ENCODE measurements at places on chromosomes 13 and 19.

- DNase-seq, result peak; percentile 11
These were observed 4.2 kb downstream of the PRR36 start for GRCh38 chr19:7869910-7870511.

- no peak for DNase-seq
These were observed 15.2 kb downstream of the ZSCAN5C start for GRCh38 chr19:56217039-56217949.

GRCh38 chr13:99265162-99265800 lies 7.1 kb upstream of the GPR18 start:
- no peak for DNase-seq

- peak; percentile 34 for DNase-seq
These were observed 25.5 kb downstream of the ELL start for GRCh38 chr19:18496167-18496979.

DNA sequence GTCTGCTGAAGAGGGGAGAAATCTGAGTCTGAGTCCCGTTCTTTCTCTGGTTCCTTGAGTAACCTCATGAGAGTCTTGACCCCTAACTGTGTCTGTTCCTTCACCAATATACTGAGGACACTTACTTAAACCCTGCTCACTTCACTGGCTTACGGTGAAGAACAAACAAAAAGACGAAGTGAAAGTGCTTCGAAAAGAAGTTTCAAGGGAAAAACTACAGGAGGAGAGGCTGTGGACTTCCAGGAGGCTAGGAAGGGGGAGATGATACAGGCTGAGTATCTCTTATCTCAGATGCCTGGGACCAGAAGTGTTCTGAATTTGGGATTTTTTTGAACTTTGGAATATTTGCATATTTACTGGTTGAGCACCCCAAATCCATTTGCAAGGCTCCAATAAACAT lies 6.1 kb downstream of the SMG9 start:
- DNase-seq, result no peak

- no peak for DNase-seq
These were observed 20.1 kb downstream of the ZNF283 start for GRCh38 chr19:43847246-43847645.

DNA sequence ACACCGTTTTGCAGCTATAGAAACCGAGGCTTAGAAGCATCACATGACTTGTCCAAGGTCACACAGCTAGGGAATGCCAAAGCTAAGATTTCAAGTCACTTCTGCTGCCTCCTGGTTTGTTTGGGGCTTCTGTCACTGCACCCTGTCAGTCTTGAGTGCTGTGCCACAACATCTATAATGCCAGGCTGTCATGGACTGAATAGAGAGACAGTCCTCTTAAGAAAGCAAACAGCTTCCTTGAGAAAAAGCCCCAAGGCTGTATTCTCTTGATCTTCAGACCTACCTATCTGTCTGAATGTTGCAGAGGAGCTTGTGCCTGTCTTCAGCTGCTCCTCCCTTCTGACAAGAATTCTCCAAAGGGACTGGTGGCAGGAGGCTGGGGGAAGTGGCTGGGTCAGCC lies 81.6 kb downstream of the OLFM4 start:
- DNase-seq, result no peak

- peak; percentile 25 for DNase-seq
These were observed 593 bp downstream of the ATP8B3 start for GRCh38 chr19:1811472-1811894.

DNA sequence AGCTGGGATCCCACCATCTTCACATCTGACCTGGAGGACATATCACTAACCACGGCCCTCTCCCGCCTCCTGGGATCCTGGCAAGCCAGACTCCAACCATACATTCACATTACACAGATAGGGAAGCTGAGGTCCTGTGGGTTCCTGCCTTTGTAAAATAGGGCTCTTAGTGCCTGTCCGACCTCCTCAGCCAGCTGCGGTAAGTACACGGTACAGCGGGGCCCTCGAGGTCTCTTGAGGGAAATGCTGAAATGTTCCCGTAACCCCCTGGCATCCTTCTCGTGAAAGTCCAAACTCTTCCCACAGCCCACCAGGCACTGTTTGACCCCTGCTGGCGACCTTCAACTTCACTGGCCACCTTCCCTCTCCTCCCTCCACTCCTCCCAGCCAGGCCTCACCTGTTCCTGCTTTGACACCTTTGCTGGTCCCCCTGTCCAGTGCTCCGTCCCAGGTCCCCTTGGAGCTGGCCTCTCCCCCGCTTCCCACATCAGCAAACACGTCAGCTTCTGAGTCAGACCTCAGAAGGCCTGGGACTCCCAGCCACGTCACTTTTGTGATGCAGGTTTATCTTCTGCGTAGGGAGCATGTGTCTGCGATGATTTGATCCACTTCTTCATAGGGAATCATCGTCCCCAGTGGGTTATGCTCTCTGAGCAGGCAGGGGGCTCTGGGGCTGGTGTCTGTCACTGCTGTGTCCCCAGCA lies 8.8 kb upstream of the GNG7 start:
- DNase-seq, result no peak

GRCh38 chr13:97015661-97016350 lies 21.5 kb upstream of the OXGR1 start:
- no peak for DNase-seq

- no peak for DNase-seq
These were observed 288.0 kb upstream of the SLITRK6 start for GRCh38 chr13:86087244-86087643.

- DNase-seq, result no peak
These were observed 875.3 kb upstream of the SLITRK5 start for GRCh38 chr13:86795858-86796257.

- DNase-seq, result no peak
These were observed 614 bp upstream of the PNMA8A start for GRCh38 chr19:46471811-46472543.

DNA sequence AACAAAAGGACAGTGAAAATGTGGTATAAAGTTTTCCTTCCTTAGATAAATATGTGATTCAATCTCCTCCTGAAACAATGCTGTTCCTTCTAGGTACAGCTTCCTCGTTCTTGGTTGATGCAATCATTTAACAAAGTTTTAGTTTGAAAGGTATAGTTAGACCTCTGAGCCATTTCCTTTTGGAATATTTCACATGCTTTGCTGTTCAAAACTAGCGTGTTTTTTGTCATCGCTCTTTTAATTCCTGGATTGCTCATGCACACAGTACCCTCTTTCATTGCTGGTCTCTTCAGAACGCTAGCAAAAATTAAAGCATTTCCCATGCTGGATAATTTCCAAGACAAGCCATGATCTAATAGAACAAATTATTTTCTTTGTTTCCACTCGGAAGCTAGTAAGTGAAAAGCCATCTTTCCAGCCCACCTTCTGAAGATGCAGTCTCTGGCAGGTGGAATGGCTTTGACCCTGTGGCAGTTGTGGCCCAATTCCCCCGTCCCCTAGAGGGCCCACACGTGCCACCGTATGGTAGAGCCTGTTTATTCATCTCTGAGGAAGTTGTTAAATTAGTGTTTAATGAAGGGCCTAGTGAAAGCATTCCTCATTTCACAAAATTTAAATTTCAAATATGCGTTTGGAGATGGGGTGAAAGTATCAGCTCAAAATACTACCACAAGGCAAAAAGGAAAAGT lies 1040.6 kb upstream of the SLC10A2 start:
- DNase-seq, result no peak

DNA sequence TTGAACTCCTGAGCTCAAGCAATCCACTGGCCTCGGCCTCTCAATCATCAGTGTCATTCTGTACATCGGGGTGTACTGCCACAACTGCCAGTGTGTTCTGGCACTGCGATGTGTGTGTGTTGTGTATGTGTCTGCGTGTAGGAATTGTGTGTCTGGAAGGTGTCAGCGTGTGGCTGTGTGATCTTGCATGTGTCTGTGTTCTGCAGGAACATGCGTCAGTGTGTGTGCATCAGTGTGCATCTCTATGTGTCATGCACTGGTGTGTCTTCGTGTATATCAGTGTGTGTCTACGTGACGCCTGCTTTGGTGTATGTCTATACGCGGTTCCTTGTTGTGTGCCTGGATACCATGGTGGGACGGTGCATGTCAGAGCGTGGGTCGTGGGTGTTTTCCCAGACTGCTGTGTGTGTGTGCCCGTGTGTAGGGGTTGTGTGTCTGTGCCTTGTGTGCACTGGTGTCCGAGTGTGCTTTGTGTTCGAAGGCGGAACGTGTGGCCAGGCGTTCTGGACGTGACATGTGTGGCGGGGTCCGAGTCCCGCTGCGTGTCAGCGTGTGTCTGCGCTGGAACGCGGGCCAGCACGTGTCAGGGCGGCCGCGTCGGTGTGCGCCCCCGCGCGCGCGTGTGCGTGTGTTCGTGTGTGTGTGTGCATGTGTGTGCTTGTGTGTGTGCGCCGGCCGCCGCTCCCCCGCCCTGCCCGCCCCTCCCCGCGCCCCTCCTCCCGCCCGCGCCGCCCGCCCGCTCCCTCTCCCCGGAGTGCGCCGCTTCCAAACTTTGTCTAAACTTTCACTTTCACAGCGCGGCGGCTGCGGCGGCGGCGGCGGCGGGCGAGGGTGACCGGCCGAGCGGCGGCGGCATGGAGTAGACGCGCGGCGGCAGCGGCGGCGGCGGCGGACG lies at the start of gene NFIX:
Gene NFIX (plus strand): TSS at position 775 of the 895 bp plus-strand sequence. CDS start 363 bp downstream, outside the sequence.
- no peak for DNase-seq

- DNase-seq, result no peak
These were observed 84.3 kb downstream of the FGF14 start for GRCh38 chr13:102317593-102317992.

- no peak for DNase-seq
These were observed 71.3 kb downstream of the SLC7A1 start for GRCh38 chr13:29524176-29524575.

GRCh38 chr13:98050041-98050466 lies 92.8 kb upstream of the FARP1 start:
- no peak for DNase-seq
